ENCODE measurements at places on chromosomes 5 and 9.

DNA sequence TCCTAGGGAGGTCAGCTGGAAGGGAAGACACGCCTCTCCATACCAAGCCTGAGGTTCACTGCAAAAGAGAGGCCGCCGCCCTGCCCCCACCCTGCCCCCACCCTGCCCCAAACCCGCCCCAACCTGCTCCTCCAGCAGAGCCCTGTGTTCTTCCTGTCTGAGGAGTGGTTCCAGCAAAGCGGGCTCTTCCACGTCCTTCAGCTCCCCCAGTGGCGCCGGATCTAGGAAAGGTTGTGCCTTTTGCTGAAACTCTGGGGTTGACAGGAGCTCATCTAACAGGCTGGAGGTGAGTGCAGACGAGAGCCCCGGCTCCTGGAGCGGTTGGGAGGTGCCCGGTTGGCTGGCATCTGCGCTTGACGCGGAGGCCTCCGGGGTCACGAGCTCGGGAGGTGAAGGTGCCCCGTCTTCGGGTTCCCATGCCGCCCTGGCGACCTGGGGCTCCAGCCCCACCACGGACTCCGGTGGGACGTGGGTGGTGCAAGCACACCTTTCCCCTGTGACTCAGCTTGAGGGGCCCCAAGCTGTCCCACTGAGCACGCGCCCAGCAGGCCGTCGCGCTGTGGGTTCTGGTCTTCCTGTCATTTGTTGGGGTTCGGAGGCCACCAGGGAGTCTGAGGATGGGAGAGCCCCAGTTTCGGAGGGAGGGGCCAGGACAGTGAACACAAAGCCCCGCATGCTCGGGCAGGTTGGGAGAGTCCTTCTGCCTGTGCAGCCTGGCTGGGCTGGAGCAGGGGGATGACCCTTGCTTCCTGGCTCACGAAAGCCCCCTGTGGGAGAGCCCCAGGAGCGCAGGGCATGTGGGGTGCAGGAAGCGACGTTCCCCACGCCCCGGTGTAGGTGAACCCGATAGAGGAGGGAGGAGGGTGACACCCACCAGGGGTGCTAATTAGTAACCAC, 1467.1 kb downstream of the FOXD4L5 start:
- DNase-seq, result no peak

DNA sequence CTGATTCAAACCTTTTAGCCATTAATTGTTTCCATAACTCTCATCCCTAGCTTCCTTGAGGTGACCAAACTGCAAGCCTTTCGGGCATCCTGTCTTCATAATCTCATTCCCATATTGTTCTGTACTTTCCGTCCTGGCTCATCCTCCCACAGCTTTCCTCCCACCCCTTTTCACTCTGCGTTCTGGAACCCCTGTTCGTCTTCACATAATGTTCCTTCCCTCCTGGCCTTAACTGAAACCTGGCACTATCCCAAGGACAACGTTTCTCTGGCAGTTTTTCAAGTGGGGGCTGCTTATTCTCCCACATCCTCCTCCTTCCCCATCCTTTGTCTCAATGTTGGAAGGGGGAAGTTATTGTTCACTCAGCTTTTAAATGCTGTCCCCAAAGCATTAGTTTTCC, 1.5 kb downstream of the ZNF189 start:
- no peak for DNase-seq

- no peak for DNase-seq
These were observed 402.3 kb downstream of the LRRC70 start for GRCh38 chr5:62980884-62981283.

DNA sequence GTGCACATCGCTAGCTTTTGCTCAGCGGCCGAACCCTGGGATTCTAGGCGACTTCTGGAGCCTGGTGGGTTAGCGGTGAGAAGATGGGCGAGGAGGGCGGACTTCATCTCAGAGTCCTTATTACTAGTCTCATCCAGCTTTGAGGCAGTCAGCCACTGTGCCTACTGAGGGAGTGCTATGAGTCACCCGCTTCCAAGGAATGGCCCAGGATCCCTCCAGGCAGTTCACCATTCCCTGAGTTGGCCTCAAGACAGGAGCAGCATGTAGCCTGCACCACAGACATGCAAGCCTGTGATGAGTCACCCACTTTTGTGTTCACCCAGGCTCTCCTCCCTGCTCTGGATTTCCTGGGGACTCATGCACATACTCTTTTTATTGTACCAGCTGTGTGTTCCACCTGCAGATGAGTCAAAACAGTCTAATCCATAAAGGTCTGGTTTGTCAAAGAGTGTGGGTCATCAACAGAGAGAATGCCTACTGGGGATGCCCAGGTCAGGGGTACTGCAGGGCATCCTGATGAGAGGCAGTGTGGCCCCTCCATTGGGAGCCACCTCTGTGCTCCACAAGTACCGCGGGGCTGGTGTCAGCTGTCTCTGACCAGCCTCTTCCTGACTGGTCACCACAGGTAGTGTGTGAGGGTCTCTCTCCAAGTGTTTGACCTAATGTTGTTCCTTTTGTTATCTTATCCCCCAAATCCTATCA, 20.2 kb downstream of the SLC22A5 start:
- DNase-seq, result no peak

GRCh38 chr5:17177501-17178372, 39.7 kb upstream of the BASP1 start:
- no peak for DNase-seq

- no peak for DNase-seq
These were observed 26.4 kb downstream of the FGF18 start for GRCh38 chr5:171445644-171446516.

DNA sequence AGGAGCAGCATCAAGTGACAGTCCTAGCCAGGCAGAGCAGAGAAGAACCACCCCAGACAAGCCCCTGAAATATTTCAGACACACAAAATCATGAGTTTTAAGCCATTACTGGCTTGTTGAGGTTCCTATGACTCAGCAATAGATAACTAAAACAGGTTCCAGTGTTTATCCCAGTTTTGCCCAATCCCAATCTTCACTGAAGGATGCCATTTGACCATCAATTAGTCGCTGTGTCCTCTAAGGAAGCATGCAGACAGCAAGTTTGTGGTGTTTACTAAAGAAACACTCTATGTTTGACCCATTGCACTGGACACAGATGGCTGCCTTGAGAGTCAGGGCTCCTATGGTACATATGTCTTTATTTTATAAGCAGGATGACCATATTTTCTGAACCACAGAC, 186.7 kb downstream of the SYK start:
- DNase-seq, result no peak

- no peak for DNase-seq
These were observed 63.6 kb upstream of the UBAC1 start for GRCh38 chr9:136024696-136025316.

GRCh38 chr5:151303666-151304065, at the start of gene SLC36A3:
TSS of gene SLC36A3 (minus strand) at chr5:151303766. CDS start at chr5:151303354, 412 bp downstream.
- DNase-seq, result no peak

DNA sequence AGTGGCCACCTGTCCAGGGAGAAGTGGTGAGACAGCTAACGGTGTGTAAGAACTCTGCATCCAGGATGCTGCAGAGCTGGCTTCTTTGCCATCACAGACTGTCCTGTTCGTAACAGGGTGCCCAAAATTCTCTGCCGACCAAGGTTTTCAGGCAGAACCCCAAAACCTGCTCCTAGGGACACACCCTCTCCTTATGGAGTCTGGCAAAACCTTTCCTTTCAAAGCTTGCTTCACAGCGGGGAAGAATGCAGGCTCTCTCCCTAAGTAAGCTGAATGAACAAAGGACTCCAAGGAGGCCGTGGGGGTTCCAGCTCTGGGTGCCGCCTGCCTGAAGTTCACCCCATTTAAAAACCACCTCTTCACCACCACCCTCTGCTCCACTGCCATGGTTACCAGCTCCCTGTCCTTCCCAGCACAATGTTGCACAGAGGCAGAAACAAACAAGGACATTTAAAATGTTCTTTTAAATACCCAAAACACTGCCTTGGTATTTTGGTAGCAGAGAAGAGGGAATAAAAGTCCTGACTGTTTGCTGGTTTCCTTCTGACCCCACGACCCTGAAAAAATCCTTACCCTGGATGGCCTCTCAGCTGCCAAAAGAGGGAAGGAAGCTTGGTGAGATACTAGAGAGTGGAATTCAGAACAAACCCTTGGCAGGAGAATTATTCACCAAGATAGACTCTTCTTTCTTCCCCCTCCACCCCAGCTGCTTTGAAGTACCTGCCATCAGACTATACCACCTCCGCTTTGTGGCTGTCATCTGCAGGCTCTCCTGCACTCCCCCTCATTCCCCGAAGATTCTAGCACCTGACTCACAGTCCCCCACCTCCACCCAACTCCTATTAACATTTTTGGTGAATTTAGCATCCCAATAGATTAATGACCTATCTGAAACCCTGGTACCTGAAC, 7.1 kb upstream of the KLF9 start:
- DNase-seq, result no peak

- DNase-seq, result no peak
These were observed 107.8 kb upstream of the FAM120A start for GRCh38 chr9:93343663-93344062.

DNA sequence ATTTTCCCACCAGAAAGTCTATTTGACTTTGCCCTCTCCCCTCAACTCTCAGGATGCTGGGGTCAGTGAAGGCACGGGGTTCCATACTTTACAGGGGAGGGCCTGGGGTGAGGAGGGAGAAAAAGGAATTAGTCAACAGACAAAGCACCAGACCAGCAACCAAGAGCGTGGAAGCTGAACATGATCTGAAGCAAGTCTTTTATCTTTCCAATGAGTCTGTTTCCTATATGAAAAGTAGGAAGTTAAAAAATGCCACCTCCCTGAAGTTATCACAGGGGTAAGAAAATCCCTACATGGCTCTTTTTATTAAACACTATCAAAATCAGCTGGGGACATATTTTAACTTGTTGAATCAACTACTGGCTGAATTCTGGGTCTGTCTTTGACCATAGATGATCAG, 337.0 kb downstream of the TRPM3 start:
- no peak for DNase-seq

DNA sequence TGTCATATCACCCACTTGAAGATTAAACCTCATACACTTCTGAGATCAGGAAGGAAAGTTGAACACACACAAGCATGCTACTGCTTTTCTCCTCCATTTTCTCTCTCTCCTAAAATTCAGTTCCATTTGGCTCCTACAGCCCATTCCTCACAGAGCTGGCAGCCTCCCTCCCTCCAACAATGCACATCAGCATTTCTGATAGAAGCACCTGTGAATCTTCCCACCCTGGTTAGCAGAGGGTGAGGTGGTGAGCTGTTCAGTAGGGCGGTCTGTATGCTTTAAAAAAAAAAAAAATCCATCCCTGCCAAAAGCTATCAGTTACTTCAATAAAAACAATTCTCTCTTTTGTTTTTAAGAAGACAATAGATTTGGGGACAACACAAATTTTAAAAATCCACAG, 463.2 kb upstream of the KIF2A start:
- no peak for DNase-seq

GRCh38 chr5:180988592-180988991, at the start of gene BTNL3:
TSS of gene BTNL3 (plus strand) at chr5:180988846. CDS start at chr5:180989029, 183 bp downstream.
- no peak for DNase-seq

GRCh38 chr9:137851516-137852267, 25.9 kb upstream of the CACNA1B start:
- DNase-seq, result no peak

DNA sequence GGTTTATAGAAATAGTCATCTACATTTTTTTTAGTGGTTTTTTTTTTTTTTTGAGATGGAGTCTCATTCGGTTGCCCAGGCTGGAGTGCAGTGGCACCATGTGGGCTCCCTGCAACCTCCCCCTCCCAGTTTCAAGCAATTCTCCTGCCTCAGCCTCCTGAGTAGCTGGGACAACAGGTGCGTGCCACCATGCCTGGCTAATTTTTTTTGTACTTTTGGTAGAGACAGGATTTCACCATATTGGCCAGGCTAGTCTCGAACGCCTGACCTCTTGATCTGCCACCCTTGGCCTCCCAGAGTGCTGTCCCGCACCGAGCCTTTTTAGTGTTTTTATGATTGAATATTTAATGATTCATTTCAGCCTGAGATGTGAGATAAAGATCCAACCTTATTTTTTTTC, 27.3 kb downstream of the ANKRD33B start:
- DNase-seq, result no peak

DNA sequence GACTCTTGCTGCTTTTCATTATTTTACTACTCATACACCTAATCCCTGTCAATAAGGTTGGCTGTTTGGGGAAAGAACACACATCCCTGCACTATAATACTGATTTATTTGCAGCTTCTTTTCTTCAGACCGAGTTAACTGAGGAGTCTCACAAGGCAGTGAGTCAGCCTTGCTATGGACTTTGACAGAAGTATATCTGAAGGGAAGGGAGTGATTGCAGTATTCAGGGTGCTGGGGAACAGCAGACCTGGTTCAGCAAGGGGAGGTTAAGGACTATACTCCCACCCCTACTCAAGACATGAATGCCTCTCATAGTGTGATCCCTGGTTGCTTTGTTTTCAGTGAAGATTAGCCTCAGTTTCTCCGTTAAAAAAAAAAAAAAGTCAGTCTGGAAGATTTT, 99.8 kb downstream of the TLE4 start:
- DNase-seq, result no peak

Measured in LNCaP clone FGC (cell line).